ENCODE measurements at places on chromosomes 2 and 18.

- no peak for DNase-seq
These were observed 159.1 kb downstream of the FHOD3 start for GRCh38 chr18:36456622-36457021.

- DNase-seq = no peak
These were observed 16.4 kb downstream of the FARP2 start for GRCh38 chr2:241372361-241372992.

- no peak for DNase-seq
These were observed 120.1 kb upstream of the CCDC195 start for GRCh38 chr2:224836263-224836662.

GRCh38 chr2:75560768-75561565 lies at the start of gene EVA1A:
EVA1A (minus strand) TSS chr2:75560939; CDS start chr2:75518140, 42,799 bp downstream.
- peak; percentile 69 for DNase-seq

DNA sequence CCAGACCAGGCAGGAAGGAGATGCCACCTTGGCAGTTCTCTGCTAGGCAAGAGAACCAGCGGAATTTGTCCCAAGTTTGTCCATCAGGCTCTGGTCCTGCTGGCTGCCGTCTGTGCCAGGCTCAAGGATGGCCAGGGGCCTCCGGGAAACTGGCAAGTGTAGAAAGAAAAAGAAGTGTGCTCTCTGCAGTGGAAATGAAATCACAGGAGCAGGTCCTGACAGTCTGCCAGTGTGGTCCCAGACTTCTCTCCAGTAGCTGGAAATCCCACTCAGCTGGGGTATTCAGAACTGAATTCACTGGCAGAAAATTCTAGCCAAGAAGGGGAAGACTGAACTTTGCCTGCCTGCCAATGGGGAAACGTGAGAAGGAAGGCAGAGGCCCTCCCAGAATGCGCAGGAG lies 91.0 kb downstream of the STPG4 start:
- no peak for DNase-seq

DNA sequence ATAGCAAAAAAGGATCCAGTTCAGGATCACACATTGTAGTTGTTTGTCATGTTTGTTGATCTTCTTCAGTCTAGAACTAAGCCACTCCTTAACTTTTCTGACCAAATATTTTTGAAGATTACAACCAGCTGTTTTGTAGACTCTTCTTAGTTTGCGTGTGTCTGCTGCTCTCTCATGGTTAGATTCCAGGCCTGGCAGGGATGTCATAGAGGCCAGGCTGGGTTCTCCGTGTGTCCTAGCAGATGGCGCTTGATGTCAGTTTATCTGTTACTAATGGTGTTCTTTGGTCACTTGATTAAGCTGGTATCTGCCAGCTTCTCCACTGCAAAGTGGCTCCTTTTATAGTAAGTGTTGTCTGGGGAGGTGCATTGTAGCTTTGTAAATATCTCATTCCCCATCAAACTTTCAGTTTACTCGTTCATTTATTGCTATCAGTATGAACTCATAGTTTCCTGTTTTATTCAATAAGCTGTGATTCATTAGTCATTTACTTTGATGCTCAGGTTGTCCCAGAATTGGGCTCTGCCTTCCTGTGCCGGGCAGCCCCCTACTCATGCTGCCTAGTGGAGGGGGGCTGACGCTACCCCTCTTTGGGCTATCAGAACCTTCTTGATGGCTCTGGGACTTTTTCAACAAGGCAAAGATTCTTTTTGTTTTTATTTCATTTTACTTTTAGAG lies 42.1 kb downstream of the GRHL1 start:
- DNase-seq = no peak

DNA sequence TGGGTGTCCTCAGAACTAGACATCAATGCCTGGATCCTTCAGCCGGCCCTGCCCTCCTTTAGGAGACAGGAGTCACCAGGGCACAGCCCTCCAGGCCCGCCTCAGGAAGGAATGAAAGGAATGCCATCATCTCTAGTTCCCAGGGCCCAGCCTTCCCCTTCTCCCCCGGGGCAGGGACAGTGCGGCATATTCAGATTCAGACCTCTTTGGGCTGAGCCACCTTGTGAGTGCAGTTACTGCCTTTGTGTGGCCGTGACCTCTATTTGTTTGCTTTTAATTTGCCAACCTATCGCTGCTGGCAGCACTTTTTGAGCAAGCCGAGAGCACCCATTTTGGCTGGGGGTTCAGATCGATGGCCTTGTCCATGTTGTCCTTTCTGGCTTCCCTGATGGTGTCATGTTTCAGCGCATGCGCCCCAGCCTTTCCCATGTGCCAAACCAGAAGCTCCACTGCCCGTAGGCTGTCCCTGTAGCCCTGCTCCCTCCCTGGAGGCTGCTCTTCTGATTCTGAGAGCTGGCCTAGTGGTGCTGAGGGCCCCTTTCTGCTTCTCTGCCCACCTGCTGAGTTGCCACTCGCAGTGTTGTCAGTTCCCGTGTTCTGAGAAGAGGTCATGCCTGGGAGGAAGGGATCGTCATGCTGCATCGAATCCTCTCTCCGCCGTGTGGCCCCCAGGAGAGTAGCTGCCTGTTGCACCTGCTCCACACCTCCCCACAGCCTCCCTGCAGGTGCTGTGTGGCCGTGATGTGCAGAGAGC lies 10.9 kb downstream of the ANKRD23 start:
- peak; percentile 82 for DNase-seq

DNA sequence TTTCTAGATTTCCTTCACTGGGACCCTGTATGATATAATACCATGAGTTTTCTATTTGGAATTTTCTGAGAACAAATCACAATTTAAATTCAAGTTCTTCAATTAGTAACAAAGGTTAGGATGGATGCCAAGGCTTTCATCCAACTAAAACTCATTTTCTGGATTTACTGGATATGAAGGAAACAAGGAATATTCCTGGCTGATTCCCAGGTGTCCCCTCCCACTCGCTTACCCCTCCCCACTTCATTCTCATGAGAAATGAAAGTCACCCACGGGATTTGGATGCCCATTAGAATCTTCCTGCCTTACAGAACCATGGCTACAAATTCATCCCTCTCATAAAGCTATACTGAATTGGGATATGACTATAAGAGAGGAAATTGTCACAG lies 40.0 kb downstream of the RNU4ATAC start:
- DNase-seq = no peak

DNA sequence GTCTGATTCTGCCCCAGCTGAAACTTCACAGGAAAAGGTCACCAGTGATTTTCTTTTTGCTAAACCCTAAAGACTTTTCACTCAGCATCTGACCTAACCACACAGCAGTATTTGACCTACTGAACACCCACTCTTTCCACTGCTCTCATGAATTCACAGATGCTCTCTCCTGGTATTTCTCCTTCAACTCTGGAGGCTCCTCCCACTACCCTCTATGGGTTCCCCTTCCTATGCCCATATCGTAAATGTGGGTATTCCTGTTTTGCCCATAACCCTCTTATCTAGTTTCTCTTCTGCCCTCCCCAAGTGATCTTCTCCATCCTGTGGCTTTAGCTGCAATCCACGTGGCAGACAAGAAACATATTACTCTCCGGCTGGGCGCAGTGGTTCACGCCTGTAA lies 7.6 kb downstream of the PLEKHM3 start:
- no peak for DNase-seq

DNA sequence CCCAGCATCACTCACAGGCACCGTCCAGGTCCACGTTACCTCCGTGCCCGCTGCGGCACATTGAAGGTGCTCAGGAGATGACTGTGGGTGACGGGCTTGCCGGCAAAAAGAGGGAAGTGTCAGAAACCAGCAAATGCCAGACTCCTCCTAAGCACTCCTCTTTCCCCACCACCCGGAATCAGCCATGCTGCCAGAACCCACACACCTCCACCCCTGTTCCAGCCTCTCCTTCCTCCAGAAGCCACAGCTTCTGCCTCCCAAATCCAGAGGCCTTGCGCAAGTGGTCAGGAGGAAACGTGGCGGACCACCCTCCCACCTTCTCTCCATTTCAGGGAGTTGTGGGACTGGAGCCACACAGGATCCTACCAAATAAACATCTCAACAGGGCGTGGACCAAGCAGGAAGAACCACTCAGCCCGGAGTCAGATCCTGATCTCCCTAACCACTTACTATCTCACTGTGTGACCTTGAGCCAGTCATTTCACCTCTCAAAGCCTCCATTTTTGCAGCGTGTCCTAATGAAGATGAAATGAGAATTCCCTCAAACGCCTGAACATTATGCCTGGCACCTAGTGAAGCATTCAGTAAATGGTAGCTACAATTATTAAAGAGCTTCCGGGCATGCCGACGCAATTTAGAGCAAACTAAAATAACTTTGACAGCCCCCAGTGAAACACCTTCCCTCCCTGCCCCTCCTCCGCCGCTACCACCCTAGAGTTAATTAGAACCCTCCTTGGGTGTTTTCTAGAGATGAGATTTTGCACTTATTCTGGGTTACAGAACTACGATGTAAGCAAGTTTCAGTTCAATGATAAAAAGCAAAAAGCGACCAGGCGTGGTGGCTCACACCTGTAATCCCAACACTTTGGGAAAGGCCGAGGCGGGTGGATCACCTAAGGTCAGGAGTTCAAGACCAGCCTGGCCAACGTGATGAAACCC lies 32.9 kb downstream of the SMAD7 start:
- no peak for DNase-seq

DNA sequence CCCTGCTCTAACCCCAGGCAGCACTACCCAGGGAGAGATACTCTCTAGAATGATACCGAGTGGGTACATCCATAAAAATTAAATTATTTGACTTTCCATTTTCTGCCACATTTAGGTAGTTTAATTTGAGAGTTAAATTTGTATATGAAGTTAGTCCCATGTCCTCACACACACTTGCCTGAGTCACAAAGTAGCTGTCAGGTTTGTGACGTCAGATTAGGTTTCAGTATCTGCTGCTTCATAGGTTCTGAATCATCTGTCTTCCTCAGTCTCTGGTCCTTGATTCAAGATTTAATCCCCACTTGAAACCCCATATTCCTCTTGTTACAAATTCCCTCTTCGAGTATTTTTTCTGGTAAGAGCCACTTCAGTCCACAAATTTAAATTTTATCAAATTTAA lies 738.6 kb upstream of the FAM98A start:
- DNase-seq = no peak

- no peak for DNase-seq
These were observed 4.5 kb upstream of the SPC25 start for GRCh38 chr2:168894720-168895119.

DNA sequence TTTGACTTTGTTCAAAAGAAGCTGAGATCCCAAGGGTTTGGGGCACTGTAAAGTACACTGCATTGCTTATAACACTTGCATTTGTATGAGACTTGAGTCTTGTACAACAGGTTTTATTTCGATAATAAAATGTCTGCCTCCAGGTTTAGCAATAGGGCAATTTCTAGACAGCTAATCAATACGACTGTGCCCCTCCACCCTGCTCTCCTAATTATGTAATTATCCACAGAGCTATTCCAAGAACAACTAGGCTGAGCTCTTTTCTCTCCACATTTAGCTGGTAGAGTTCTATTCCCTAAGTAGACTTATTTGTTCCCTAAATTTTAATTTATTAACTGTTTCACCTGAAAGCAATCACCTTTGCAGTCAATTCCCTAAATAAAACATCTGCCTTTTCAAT lies 52.9 kb upstream of the LINC00305 start:
- DNase-seq = no peak

DNA sequence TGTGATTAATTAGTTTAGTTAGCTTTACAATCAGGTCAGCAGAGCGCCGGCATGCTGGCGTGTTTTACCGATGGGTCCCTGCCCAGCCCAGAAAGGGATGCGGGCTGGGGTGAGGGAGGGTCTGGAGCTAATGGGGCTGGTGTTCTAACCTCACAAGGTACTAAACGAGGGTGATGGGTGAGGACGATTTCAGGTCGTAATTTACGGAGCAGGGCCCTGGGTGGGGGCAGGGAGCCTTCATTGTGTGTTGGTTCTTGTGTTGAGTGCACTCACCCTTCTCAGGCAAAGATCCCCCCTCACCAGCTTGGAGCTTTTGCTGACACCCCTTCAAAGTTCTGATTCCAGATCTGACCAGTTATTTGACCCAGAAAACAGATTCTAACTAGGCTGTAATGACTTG lies 39.5 kb downstream of the PTGR3 start:
- no peak for DNase-seq

DNA sequence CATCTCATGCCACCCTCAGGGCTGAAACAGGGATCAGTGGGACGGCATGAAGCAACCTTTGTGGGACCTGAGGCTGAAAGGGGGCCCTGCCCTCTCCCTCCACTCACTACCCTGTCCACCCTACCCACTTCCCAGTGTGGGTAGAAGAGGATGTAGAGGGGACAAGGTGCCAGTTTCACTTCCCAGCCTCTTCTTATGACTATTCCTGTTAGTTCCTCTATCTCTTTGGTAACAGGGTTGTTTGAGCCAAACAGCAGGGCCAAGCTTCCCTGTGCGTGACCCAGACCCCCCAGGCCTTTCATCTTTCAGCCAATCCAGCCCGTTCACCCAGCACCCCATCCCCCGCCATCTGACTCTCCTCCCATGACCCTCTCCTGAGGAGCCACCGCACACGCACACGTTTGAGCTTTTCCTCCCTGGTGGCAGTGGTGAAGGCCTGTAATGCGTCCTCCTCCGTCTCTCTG lies 82.3 kb downstream of the STPG4 start:
- DNase-seq = no peak

DNA sequence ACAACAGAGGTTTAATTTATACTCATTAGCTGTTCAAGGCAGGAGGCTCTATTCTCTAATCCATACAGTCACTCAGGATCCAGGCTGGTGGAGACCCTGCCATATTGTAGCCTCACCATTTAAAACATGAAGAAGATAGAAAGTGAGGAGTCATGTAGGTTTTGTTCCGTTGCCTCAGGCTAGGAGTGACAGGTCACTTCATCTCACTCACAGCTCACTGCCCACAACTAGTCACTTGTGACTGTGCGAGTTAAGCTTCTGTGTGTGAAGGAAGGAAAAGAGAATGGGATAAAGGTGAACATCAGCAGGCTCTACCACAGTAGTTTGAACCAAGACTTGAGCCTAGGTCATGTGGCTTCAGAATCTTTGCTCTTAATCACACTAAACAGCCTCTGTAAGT lies 9.0 kb upstream of the IGFBP2 start:
- no peak for DNase-seq

DNA sequence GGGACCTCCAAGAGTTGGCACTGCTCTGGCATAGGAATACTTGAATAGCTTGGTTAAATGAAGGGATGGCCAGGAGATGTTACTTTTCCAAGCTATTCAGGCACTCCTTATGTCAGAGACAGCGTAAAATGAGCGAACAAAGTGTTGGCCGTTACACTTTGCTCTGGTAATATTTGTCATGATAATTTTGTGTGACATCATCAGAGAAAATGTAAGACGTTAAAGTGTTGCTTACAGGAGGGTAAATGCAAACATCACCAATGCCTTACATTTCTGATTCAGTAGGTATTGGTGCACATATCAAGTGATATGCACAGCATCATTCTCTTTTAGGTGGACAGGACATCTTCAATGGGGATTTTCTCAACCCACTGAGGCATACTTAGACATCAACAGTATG lies 46.0 kb downstream of the PLEKHA3 start:
- no peak for DNase-seq

GRCh38 chr2:196516564-196516963 lies 123.0 kb upstream of the CCDC150 start:
- DNase-seq = no peak

DNA sequence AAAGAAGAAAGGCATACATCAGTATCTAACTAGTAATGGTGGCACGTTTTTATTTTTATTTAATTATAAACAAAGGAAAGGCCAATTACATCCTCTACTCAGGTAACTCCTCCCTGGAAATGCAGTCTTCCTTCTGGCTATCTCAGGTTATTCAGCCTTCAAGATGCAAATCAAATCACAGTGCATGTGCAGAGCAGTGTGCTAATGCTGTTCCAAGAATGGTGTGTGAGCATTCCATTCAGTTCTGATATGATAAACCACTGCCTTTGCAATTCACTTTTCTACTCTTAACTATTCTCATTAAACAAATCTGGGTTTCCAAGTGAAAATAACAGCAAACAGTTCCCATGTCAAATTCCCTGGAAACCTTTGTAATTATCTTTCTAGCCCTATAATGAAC lies 38.4 kb downstream of the SEPTIN10 start:
- no peak for DNase-seq
